ENCODE measurements at places on chromosomes 7 and 10.

DNA sequence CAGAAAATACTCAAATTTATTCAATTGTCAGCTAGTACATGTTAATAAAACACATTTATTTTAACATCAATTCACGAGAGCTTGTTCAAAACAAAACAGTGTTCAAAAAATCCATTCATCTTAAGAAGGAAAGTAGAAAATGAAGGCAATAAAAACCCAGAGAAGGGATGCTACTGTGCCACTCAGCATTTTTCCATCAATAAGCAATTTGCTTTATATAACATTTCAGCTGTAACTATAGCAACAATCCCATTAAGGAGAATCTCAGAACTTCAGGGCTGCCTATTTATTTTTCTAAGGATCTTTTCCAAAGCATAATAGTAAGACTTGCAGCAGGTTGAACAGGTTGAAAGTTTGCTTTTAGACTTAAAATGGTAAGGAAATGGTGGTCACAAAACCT is 190.5 kb downstream of the PCLO start:
- no peak for DNase-seq

- DNase-seq: no peak
Observed at GRCh38 chr7:79872176-79872575, 262.5 kb upstream of the GNAI1 start.

DNA sequence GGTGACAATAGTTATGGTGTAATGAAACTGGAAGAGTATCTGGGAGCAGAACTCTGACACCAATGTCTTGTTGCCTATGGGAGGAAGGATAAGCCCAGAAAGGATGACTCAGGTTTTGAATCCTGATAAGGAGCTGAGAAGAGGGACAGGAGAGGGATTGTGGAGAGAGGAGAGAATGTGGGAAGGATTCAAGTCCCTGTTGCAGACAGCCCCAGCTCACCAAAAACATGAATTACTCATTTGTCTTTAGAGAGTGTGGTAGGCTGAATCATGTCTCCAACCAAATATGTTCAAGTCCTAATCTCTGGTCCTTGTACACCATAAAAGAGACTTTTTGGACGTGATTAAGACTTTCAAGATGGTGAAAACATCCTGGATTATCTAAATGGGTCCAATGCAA is 206.9 kb upstream of the PHYHIPL start:
- no peak for DNase-seq

GRCh38 chr7:121494516-121494915 is 98.4 kb upstream of the FAM3C start:
- no peak for DNase-seq

GRCh38 chr10:71040343-71040742 is 152.0 kb upstream of the PCBD1 start:
- DNase-seq: no peak

- no peak for DNase-seq
Observed at GRCh38 chr7:130207033-130207432, 627 bp upstream of the SSMEM1 start.

- no peak for DNase-seq
Observed at GRCh38 chr10:5570007-5570655, 45.4 kb downstream of the CALML3 start.

DNA sequence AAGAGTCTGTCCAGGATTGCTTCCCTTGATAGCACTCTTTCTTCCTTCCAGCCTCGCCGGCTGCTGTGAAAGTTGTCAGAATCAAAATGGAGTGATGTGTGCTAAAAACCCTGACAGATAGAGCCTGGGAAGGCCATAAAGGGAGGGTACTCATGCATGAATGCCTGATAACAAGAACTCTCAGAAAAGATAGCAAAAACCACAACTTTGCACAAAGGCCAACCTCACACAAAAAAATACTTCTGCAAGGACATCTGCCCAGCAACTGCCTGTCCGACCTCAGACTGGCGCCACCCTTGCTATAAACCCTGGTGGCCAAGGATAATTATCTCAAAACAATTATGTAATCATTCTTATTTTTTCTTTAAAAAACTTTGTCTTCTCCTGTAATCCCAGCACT is 133.2 kb upstream of the SVIL start:
- no peak for DNase-seq

- no peak for DNase-seq
Observed at GRCh38 chr10:79090134-79090803, 21.5 kb downstream of the ZMIZ1 start.

Data from NCI-H774 (cell line).